Osteocyte (in vitro differentiated cells): ENCODE measurements at places on chromosomes 2 and 18. TPM values are rescaled to one million over a fixed set of nuclear protein-coding genes. Genes with fewer than 3 reads are reported as not detected.

The ASIC4 gene
- total RNA-seq = 0.11 and 0.13 TPM in 2 replicates

GRCh38 chr18:32174719-32175118 lies 15.1 kb upstream of the MEP1B start:
- DNase-seq = no peak

GRCh38 chr2:218879776-218880101 lies 913 bp upstream of the WNT10A start:
- no peak for DNase-seq

DNA sequence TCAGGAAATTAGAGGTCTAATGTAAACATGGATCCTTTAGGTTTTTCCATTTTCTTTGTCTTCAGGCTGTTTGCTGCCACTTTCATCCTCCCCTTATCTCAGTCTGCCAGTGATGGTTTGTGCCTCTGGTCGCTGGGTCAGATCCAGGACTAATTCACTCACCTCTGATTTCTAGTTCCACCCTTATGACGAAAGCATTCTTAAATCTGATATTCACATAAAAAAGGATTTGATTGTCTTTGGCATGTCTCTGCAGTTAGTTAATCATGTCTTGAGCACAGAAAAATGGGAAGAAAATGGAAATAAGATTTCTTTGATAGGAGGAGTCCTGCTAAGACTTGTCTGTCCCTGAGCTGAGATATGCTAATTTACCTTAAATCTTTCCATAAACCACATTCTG lies 4.6 kb downstream of the IL1RL1 start:
- no peak for DNase-seq

- no peak for DNase-seq
These were observed 46.6 kb downstream of the GBX2 start for GRCh38 chr2:236121546-236121945.

DNA sequence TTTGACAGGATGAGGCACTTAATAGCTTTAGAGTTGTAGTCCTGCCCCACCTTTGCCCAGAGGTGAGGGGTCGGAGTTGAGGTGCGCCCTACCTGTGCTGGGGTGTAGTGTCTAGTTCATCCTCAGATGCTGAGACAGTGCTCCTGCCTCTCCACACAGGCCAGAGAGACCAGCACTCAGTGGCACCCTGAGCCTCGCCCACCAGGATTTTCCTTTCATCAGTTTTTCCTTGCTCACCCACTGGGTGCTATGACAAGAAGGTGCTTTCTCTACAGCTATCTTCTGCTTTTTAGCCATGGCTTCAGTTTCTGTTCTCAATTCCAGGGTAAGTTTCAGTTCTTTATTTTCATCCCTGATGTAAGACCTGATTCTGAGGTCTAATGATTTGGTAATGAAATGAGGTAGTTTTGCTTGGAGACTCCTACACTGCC lies 16.8 kb upstream of the TMEM131 start:
- no peak for DNase-seq
